ENCODE measurements at places on chromosomes 5 and 9.

DNA sequence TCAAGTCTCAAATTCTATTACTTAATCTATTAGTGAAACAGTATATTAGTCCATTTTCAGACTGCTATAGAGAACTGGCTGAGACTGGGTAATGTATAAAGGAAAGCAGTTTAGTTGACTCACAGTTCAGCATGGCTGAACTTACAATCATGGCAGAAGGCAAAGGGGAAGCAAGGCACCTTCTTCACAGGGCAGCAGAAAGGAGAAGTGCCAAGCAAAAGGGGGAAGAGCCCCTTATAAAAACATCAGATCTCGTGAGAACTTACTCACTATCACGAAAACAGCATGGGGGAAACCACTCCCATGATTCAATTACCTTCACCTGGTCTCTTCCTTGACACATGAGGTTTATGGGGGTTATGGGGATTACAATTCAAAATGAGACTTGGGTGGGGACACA is 67.9 kb upstream of the CHSY3 start:
- DNase-seq = no peak
- no peaks in the 10 kb centered on the region for H3K27me3 ChIP-seq
- no peak overlapping the region for H3K27ac ChIP-seq
- H3K4me1 ChIP-seq = no peaks in the 10 kb centered on the region
- H3K4me3 ChIP-seq = no peak overlapping the region

- no peak overlapping the region for H3K4me3 ChIP-seq
- peak; percentile 79 for DNase-seq
- H3K4me1 ChIP-seq = peaks cover 9% of the 10 kb centered on the region
- H3K27me3 ChIP-seq = no peaks in the 10 kb centered on the region
- no peak overlapping the region for H3K27ac ChIP-seq
Observed at GRCh38 chr5:143220748-143221251, 182.7 kb downstream of the NR3C1 start.

- no peaks in the 10 kb centered on the region for H3K27me3 ChIP-seq
- H3K4me3 ChIP-seq = no peak overlapping the region
- no peak overlapping the region for H3K27ac ChIP-seq
- H3K4me1 ChIP-seq = no peaks in the 10 kb centered on the region
- no peaks in the 10 kb centered on the region for H3K36me3 ChIP-seq
- no peak for DNase-seq
Observed at GRCh38 chr5:12313602-12314001, 409.4 kb upstream of the CTNND2 start.

- no peak overlapping the region for H3K4me3 ChIP-seq
- H3K36me3 ChIP-seq = no peaks in the 10 kb centered on the region
- no peaks in the 10 kb centered on the region for H3K27me3 ChIP-seq
- DNase-seq = no peak
- H3K27ac ChIP-seq = no peak overlapping the region
- H3K4me1 ChIP-seq = peaks cover 16% of the 10 kb centered on the region
Observed at GRCh38 chr5:149156435-149157083, 15.3 kb downstream of the ABLIM3 start.

DNA sequence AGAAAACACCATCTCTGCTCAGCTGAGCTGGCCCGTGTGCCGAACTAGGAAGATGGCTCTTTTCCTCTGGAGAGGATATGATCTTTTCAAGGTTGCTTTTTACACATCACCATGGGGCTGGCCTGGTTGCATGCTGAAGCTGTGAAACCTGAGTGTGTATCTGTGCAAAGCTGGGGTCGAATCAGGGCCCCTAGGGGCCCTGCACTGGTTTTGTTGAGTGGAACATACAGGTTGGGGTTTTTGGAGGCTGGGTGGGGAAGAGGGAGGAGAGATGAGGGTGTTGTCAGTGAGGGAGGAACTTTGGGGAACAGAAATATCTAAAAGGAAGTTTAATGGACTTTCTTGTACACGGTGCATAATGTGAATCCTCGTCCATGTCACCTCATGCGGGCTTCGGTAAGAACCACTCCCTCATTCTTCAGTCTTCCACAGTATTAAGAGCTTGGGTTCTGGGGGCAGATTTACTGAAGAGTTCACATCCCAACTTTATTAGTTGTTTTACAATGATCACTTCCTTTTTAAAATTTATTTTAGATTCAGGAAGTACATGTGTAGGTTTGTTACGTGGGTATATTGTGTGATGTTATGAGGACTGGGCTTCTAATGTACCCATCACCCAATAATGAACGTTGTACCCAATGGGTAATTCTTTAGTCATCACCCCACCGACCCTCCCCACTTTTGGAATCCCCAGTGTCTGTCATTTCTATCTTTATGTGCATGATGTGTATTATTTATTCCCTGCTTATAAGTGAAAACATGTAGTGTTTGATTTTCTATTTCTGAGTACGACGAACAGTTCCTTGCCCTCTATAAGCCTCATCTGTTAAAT is 238.2 kb downstream of the NR3C1 start:
- DNase-seq = no peak
- H3K36me3 ChIP-seq = no peaks in the 10 kb centered on the region
- no peak overlapping the region for H3K4me3 ChIP-seq

- H3K4me3 ChIP-seq = no peak overlapping the region
- no peaks in the 10 kb centered on the region for H3K36me3 ChIP-seq
- no peaks in the 10 kb centered on the region for H3K27me3 ChIP-seq
- H3K27ac ChIP-seq = no peak overlapping the region
Observed at GRCh38 chr5:132098151-132098594, 24.6 kb downstream of the CSF2 start.

DNA sequence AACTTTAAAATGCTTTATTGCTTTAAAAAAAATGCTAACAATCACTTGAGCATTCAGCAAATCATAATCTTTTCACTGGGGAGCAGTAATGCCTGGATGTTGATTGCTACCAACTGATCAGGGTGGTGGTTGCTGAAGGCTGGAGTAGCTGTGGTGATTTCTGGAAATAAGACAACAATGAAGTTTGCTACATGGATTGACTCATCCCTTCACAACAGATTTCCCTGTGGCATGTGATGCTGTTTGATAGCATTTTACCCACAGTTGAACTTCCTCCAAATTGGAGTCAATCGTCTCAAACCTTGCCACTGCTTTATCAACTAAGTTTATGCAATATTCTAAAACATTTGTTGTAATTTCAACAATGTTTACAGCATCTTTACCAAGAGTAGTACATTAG is 83.3 kb downstream of the MLLT3 start:
- DNase-seq = no peak
- H3K27me3 ChIP-seq = no peaks in the 10 kb centered on the region
- no peaks in the 10 kb centered on the region for H3K4me1 ChIP-seq

All from mesenchymal stem cell (in vitro differentiated cells and primary cell).